ENCODE measurements at places on chromosomes 12 and 14.

DNA sequence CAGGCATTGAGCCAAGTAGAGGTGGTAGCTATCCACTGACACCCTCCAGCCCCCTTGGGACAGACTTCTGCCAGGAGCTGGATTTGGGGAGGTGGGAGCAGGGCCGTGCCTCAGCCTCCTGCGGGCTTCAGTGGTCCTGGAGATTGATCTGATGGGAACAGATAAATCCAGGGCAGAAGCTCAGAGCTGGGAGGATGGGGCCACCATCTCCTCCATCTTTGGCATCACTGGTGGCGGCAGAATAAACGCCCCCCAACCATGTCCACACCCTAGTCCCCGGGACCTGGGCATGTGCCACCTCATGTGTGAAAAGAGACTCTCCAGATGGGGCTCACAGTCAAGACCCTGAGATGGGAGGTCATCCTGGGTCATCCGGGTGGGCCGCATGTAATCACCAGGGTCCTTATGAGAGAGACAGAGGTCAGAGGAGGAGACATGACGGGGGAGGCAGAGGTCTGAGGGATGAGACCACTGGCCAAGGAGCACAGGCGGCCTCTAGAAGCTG is 209.6 kb upstream of the RTL1 start:
- no peak for DNase-seq

DNA sequence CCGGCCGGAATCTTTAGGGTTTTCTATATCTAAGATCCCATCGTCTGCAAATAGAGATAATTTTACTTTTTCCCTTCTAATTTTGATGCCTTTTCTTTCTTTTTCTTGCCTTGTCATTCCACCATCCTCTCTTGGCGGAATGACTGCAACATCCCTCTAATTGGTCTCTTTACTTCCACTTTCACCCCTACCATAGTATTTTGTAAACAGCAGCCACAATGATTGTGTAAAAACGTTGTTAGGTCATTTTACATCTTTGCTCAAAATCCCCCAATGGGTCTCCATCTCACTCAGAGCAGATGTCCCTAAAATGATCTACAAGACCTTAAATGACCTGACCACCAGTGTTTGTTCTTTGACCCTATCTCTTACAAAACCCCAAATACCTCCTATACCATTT is 80.0 kb upstream of the STAC3 start:
- no peak for DNase-seq

DNA sequence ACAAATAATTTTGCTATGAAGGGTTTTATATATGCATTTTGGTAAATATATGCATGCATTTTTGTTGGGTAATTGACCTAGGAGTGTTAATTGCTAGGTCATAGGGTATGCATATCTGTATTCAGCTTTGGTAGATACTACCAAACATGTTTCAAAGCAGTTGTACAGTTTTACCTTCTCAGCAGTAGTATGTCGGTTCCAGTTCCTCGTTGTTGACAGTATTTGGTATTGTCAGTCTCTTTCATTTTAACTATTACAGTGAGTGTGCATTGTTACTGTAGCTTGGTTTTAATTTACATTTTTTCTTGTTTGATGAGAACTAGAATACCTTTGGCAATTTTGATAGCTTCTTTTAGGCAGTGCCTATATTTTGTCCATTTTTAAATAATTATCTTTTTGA is 98.9 kb downstream of the ARID2 start:
- DNase-seq = no peak

GRCh38 chr12:111256629-111257434 is 112.1 kb downstream of the PHETA1 start:
- DNase-seq = no peak

All from CD4-positive, alpha-beta T cell treated with Interleukin-15 for 4 hours (primary cell).